ENCODE measurements at places on chromosomes 3 and 15. TPM values are rescaled to one million over a fixed set of nuclear protein-coding genes. Genes with fewer than 3 reads are reported as not detected.

DNA sequence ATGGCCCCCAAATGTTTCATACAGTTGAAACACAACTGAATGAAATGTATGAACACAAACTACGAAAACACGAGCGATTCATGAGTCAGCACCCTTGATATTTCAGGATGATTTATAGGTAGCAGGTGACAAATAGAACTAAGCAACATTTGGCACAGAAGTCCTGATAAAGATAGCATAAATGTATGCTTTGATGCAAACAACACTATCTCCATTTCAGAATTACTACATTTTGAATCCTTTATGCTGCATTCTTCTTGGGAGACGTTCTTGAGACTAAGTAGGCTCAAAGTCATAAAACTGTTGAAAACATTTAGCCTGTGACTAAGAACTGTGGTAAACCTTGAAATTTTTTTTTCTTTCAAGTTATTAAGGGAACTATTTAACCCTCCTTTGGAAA lies 200.3 kb upstream of the ICE2 start:
- no peak overlapping the region for H3K4me3 ChIP-seq
- no peaks in the 10 kb centered on the region for H3K4me1 ChIP-seq
- H3K27me3 ChIP-seq, result no peaks in the 10 kb centered on the region
- no peak for DNase-seq

SH2D7 gene
- total RNA-seq, result not detected

ACKR4 gene
- total RNA-seq, result not detected

DNA sequence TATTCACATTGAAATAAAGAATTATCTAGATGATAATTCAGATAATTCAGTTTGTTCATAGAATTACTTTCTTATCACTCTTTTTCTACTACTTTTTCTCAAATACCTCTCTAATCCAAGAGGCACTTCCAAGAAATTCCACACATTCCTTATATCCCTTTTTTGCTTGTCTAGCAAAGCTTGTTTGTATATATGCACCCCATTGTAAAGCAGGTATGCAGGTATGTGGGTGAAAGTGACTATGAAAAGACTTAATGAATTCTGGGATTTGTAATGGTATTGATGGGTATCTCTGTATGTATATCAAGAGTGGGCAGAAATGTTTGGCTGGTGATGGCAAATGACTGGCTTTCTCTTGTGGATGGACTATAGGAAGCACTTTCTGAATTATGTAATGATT lies 94.1 kb upstream of the FGF7 start:
- H3K27ac ChIP-seq, result no peak overlapping the region
- no peak overlapping the region for H3K4me3 ChIP-seq
- no peaks in the 10 kb centered on the region for H3K27me3 ChIP-seq
- no peaks in the 10 kb centered on the region for H3K36me3 ChIP-seq

PRR23A gene
- not detected for total RNA-seq

GRCh38 chr3:172447611-172448579 lies at the start of gene GHSR:
Gene GHSR (minus strand): TSS chr3:172448456. CDS start chr3:172448413, 43 bp downstream.
- no peak within 1 kb of the TSS for H3K27ac ChIP-seq
- H3K4me1 ChIP-seq, result no peaks in the 10 kb centered on the region
- peak within 1 kb of the TSS; percentile 18 for H3K4me3 ChIP-seq
- H3K27me3 ChIP-seq, result peaks cover 92% of the 10 kb centered on the region

DNA sequence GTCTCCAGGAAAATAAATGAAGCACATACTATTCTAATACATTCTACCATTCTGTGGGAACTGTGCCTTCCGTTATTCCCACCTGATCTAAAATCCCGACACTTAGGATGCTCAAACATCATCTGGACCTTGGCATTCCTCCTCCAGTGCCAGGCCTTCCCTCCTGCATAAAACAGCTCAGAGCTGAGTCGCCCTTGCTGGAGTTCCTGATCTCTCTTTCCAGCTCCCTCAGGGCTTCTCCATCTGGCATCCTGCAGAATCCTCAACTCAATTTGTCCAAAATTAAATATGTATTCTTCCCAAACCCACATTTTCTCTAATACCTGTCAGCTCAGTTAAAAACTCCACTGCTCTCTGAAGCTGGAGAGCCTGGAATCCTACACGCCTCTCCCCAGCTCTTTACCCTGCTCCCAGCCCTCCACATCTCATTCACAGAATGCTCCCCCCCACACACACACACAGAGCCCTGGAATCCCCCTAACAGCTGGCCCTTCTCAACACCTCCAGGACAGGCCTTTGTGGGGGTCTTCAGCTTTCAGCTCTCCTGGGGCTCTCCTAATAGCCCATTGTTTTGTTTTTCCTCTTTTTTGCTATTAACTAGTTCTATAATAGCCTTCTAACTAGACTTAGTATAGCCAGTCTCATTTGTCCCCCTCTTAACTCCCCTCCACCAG lies 78.5 kb downstream of the HMG20A start:
- no peak overlapping the region for H3K4me3 ChIP-seq
- DNase-seq, result peak; percentile 71
- H3K27ac ChIP-seq, result peak overlapping the region; percentile 78

GRCh38 chr3:180383332-180384020 lies 218.5 kb upstream of the TTC14 start:
- H3K4me3 ChIP-seq, result no peak overlapping the region
- DNase-seq, result no peak
- H3K4me1 ChIP-seq, result peaks cover 11% of the 10 kb centered on the region

DNA sequence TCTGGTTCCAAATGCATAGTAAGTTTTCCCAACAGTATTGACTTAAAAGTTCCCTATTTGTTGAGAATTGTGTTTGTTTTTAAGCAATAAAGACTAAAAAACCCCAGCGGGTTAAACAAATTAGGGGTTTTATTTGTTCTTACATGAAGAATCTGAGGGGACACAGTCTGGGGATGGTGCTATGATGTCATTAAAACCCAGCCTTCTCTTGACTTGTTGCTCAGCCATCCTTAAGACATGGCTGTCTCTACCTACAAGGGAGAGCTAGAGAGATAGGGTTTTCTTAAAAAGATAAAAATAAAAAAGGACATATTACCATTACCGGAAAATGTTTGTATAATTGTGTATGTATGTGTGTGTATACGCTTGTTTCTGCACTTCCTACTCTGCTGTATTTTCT lies 11.7 kb upstream of the ARL14 start:
- H3K27me3 ChIP-seq, result no peaks in the 10 kb centered on the region
- peaks cover 40% of the 10 kb centered on the region for H3K4me1 ChIP-seq
- no peak overlapping the region for H3K4me3 ChIP-seq
- H3K27ac ChIP-seq, result no peak overlapping the region
- DNase-seq, result no peak
